Stimulated activated CD8-positive, alpha-beta memory T cell treated with anti-CD3 and anti-CD28 coated beads, Interleukin-4, amount 100 ng/mL, for 24 hours (primary cell): ENCODE measurements at places on chromosomes 4 and X.

- no peak for DNase-seq
Measured at GRCh38 chr4:53587135-53587534, 4.2 kb downstream of the LNX1 start.

DNA sequence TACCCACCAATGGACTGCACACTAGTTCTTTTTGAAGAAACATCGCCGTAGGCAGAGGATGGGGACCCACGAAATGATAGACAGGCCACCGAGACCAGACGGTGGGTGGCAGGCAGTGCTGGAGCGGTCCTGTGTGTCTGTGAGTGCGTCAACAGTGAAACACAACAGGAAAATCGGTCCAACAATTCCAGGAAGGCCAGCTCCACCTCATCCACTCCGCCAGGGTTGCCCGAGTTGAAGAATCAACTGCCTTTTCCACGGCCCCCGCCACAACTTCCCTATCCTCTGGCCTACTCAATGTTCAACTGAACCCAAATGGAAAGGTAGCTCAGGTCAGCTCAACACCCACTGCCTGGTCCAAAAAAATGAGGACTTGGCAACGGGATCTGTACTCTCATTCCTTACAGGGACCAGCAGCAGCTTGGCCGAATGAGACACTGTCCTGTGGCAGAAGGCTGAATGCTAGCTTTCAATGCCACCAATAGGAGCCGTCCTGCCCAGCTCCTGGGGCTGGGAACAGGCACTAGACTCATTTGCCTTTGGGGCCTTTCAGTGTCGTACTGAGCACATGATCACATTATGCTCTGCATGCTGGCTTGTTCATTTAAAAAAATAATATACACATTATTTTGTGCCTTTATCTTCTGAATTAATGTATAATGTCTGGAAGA, 43.5 kb downstream of the MID1 start:
- no peak for DNase-seq

DNA sequence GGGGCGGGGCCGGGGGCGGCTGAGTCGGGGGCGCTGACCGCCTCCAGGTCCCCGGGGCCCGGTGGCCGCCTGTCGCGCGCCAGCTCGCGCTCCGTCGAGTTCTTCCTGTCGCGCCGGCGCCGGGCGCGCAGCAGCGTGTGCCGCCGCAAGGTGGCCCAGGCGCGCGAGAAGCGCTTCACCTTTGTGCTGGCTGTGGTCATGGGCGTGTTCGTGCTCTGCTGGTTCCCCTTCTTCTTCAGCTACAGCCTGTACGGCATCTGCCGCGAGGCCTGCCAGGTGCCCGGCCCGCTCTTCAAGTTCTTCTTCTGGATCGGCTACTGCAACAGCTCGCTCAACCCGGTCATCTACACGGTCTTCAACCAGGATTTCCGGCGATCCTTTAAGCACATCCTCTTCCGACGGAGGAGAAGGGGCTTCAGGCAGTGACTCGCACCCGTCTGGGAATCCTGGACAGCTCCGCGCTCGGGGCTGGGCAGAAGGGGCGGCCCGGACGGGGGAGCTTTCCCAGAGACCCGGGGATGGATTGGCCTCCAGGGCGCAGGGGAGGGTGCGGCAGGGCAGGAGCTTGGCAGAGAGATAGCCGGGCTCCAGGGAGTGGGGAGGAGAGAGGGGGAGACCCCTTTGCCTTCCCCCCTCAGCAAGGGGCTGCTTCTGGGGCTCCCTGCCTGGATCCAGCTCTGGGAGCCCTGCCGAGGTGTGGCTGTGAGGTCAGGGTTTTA, 1.5 kb downstream of the ADRA2C start:
- DNase-seq, result no peak

DNA sequence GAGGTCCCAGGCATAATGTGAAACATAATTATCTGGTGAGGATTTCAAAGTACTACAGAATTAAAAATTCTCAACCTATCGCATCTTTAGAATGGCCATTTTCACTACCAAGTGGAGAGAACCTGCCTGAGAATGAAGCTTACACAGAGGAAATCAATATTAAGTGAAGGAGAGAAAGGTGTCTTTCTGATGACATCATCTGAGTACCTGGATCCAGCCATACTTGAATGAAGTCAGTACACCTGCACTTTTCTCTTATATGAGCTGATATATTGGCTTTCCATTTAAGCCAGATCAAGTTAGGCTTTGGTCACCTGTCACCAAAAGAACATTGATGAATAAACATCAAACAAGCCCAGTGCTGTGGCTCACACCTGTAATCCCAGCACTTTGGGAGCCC, 118.9 kb upstream of the MED14 start:
- no peak for DNase-seq

GRCh38 chr4:16532240-16532970, 306.1 kb upstream of the TAPT1 start:
- DNase-seq, result no peak

GRCh38 chr4:152360045-152360410, 175.9 kb downstream of the FBXW7 start:
- no peak for DNase-seq

GRCh38 chr4:57993944-57994343, 883.8 kb upstream of the IGFBP7 start:
- DNase-seq, result no peak

GRCh38 chr4:79823148-79823763, 249.8 kb downstream of the ANTXR2 start:
- DNase-seq, result no peak

DNA sequence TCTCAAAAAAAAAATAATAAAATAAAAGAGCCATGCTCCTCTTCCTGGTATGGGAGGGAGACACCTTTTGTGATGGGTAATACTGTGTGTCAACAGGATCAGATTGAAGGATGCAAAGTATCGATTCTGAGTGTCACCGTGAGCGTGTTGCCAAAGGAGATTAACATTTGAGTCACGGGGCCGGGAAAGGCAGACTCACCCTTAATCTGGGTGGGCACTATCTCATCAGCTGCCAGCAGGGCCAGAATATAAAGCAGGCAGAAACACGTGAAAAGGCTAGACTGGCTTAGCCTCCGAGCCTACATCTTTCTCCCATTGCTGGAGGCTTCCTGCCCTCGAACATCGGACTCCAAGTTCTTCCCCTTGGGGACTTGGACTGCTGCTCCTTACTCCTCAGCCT, 95.4 kb downstream of the SHOX start:
- DNase-seq, result no peak

DNA sequence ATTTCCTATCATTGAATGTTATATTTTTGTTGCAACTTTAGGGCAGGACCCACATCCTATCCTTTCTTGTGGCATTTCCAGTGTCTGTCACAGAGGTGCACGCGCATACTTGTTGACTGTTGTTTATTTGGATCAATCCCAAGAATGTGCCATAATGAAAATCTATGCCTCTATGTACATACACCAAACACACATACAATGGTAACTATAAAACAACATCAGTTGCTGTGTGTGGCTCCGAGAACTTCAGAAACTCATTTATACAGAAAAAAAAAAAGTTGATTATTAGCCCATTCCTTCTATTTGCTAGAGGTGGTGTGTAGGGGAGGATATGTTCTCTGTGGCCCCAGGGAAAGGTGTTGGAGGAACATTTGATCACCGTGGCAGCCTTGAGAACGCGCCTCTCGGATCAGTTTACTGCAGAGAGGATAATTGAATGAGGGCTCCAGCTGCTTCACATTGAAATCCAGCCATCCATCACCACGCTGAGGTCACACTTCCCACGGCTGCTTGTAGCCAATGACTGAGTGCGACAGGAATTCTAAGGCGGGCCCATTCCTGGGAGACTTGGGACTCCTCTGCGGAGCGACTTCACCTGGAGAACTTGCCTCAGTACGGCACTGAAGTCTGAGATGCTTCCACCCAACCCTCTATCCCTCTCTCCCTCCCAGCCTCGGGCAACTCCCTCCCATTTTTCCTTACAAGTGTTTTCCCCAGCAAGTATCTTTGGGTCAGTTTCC, 19.5 kb downstream of the SMPX start:
- no peak for DNase-seq
